ENCODE measurements at places on chromosomes 13 and 19.

GRCh38 chr13:55705526-55705925, 1435.2 kb upstream of the PRR20A start:
- DNase-seq = no peak

DNA sequence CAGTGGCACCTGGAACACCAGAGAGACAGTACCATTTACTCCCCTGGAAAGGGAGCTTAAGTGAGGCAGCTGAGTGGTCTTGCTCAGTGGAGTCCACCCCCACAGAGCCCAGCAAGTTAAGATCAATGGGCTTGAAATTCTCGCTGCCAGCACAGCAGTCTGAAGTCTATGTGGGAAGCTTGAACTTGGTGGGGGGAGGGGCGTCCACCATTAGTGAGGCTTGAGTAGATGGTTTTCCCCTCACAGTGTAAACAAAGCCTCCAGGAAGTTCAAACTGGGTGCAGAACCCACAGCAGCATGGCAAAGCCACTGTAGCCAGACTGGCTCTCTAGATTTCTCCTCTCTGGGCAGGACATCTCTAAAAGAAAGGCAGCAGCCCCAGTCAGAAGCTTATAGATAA, 30.3 kb upstream of the CEACAM4 start:
- DNase-seq = no peak

DNA sequence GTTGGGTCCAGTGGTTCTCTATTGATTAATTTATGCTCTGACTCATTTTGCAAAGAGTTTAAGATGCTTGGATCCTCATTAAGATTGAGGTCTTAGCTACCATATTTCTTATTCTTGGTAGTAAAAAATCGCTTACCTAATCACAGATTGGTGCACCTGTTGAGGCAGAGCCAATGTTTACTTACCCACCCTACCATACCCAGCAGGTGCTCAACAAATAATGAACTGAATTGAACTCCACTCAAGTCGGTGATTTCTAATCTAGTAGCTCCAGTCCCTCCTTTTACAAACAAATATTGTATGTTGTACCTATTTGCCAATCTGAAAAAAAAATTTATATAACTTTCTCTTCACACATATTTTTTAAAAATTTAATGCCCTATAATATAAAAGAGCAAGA, 361.0 kb downstream of the FGF14 start:
- DNase-seq = no peak

- peak; percentile 84 for DNase-seq
These were observed 155.5 kb downstream of the TBC1D4 start for GRCh38 chr13:75326173-75327134.

GRCh38 chr19:33771384-33772101, 25.1 kb upstream of the KCTD15 start:
- DNase-seq = peak; percentile 63

DNA sequence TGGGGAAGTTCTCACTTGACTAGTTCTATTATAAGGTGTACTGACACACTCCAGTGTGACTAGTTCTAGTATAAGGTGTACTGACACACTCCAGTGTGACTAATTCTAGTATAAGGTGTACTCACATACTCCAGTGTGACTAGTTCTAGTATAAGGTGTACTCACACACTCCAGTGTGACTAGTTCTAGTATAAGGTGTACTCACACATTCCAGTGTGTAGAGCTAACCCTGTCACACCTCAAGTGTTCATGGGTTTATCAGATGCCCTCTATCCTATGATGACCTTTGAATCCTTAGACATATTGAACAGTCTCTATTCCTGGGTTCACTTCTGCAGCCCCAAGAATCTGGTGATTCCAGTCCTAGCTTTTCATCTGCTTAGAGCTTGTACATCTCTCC, 54.6 kb upstream of the MYO16 start:
- no peak for DNase-seq

GRCh38 chr19:1155352-1156304, 18.4 kb downstream of the SBNO2 start:
- DNase-seq = no peak

DNA sequence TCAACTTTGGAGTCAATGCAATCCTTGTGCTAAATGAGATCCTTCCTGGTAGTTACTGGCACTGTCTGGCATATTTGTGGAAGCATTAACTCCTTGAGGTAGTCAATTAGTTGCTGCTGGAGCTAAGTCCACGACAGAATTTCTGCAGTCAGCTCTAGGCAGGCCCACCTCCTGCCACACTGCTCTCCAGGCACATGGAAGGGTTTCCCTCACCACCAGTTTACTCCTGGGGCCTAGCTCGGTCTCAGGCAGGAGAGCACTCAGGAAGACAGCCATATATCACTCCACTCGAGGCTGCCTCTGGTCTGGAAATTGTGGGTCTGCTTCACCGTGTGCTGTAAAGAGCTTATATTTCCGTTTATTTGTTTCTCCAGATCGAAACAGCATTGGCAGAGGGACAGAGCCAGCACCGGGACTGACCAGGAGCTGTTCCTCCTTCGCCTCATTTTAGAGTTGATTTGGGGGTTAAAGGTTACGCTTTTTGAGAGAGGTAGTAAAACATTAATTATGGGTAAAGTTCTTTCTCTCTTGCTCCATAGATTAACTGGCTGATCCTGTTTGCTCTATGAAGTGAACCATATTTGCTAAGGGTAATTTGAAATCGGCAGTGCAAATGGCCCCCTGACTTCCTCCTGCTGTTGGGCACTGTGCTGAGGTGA, 20.6 kb upstream of the GTF3A start:
- no peak for DNase-seq

DNA sequence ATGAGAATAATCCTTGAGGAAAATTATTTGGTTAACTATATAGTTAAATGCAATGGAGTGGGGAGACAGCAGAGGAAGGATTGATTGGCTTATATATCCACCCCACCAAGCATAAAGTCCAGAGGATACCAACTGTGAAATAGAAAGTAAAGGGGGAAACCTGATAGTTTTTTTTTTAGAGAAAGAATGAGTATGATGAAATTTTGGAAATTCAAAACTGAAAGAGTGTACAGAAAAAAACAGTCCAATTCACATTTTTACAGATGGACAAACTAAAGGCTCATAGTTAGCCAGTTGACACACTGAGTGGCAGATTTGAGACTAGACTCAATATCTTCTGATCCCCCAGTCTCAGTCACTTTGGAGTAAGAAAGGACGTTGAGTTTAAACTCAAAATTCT, 51.1 kb downstream of the FNDC3A start:
- DNase-seq = no peak

- DNase-seq = no peak
These were observed 541.0 kb downstream of the RFC3 start for GRCh38 chr13:34358811-34359513.

GRCh38 chr19:10112895-10113591, 1.6 kb downstream of the P2RY11 start:
- DNase-seq = peak; percentile 53

DNA sequence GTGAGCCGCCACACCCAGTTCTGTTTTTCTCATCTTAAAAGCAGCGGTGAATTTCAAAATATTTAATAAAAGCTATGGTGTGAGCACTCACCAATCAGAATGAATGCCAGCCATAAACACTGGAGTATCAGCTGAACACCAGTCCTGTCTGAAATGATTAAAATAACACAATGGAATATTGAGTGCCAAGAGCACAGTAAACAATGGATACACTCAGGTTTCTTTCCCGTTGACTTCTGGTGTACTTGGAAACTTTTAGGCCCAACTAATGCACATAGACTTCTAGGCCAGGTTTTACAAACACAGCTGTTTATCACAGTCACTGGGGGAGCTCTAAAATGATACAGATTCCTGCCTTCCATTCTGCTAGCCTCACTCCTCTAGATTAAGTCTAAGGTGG, 68.3 kb downstream of the SLC6A16 start:
- no peak for DNase-seq

GRCh38 chr13:26054896-26055295, 3.1 kb upstream of the SHISA2 start:
- no peak for DNase-seq

DNA sequence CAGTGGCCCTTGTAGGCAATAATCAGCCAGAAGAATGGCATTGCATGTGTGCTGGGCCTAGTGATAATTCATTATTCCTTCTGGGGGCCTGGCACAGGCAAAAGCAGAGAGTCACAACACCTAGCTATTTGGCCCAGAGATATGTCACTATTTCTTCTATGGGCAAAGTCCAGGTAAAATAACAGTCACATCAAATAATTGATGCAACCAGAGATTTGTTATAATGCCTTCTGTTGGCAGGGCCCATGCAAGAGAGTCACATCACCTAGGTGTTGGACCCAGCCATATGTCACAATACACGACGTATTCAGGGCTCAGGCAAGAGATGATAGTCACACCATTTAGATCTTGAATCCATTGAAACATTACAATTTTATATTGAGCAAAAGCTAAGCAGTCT, 66.1 kb downstream of the ZNF726 start:
- DNase-seq = no peak

- no peak for DNase-seq
These were observed 8.5 kb upstream of the TPT1 start for GRCh38 chr13:45349438-45349837.

DNA sequence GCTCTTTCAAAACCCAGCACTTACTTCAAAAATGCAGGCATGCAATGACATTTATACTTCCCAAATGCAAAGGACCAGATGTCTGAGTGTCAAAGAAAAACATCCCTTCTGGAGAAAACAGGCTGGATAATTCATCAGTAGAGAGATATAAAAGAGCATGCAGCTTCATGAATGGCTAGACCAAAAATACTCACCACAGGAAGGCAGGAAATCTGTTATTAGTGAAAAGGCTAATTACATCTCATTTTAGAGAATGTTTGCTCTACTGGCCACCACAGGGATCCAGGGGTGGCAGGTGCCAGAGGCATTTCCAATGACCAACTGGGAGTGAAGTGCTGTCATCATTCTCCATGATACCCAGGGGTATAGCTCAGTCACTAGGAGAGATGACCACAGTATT, 106.5 kb downstream of the LHFPL6 start:
- DNase-seq = no peak

DNA sequence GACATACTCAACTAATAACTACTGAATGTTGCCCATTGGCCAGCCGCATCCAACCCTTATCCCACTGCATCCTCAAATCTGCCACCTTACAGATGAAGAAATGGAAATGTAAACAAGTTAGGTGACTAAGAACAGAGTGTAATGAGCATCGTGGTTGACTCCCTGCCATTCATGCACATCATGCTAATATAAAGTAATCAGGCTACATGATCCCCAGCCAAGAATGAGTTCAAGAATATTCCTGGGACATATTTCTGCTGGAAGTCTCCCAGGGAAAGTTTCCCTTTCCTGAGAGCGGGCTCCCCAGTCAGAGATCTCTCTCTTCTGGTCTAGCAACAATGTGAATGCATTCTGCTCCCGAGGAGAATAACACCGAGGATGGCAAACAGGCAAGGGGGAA, 55.9 kb upstream of the SERP2 start:
- DNase-seq = no peak

DNA sequence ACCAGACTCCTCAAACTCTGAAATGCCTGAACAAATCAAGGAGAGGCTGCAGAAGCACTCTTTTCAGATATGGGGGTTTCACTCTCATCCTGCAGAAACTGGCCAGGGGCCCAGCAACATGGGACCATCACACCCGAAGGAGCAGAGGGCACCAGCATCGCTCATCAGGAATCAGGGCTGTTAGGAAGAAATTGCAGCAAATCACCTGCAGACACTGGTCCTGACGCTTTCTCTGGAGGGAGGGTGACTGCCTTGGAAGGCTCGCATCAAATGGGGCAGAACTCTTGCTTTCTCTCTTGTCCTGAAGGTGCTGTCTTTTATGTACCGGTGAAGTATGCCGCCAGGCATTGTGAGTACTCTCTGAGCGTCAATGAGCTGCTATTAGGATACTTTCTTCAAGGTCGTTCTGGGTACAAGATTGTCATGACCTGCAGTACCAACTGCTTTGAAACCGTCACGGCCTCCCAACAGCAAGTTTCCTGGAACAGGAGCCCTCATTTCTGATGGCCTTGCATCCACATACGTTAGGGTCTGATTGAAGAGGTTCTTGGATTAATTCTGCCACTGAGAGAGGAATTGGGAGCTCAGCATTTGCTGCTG, 155.7 kb upstream of the SOX1 start:
- DNase-seq = no peak

DNA sequence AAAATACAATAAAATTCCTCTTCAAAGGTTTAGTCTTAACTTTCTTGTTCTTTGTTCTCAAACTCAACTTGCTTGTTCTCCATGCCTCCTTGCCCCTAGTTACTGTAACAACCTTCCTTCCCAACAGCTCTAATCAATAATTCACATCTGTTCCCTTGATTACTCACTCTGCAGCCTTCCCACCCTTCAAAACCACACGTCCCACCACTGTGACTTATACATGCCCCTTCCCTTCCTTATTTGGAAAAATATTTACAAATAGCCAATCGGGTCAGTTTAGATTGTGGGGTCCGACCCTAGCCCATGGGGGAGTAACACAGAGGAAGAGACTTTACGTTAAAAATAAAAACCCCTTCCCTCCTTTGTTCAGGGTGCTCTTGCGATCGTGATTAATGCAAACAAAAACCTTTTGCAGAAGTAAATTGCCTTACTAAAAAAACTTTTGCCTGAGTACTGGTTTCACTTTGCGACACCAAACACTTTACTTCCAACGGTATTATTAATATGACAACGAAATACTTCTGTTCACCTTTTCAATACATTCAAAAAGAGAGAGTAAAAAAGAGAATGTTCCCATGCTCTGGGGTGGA, 512 bp upstream of the ZNF93 start:
- no peak for DNase-seq

DNA sequence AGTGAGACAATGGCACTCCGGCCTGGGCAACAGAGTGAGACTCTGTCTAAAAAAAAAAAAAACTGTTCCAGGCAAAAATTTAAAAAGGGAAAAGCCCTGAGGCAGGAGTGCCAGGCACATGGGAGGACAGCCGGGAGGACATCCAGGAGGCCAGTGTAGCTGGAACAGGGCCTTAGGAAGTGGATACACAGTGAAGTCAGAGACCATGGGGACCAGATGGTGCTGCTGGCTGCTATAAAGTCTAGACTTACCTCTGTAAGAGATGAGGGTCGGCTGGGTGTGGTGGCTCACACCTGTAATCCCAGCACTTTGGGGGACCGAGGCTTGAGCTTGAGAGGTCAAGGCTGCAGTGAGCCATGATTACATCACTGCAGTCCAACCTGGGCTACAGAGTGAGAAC, 15.0 kb downstream of the HAS1 start:
- DNase-seq = no peak

DNA sequence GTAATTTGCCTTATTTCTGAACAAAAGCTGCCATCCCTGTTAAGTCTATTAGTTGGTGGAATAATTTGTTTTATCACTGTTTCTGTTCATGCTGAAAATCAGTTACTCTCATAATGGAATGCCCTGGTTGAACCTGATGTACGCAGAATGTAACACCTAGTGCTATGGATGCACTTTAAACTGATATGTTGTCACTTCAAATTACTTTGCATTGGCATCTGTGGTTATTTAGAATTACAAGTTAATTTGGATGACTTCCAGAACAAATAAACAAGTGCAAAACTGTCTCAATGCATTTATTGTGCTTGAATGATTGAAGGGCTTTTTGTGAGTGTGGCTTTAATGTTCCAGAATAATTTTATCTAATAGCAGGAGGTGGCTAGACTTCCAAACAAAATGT, 368.2 kb upstream of the SLITRK5 start:
- no peak for DNase-seq
